ENCODE measurements at places on chromosomes 1 and 21.
A peak's percentile ranks its signal among the peaks of the same experiment; 100 is the strongest.

GRCh38 chr1:20696397-20697333, 21.1 kb downstream of the KIF17 start:
- DNase-seq = peak; percentile 96

DNA sequence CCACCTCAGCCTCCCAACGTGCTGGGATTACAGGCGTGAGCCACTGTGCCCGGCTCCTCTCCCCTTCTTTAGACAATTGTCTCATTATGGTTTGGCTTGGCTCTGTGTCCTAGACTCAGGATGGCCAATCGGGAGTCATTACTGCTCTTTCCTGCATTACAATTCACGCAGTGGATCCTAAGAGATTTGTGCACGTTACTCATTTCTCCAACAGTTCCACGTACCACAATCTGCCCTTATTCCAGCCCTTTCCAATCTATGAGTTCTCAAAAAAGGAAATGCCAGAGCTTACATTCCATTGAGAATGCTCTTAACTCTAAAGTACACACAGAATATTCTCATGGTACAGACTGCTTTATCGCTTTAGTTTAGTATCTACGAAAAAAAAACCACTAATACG, 357.0 kb downstream of the GPATCH2 start:
- no peak for DNase-seq

DNA sequence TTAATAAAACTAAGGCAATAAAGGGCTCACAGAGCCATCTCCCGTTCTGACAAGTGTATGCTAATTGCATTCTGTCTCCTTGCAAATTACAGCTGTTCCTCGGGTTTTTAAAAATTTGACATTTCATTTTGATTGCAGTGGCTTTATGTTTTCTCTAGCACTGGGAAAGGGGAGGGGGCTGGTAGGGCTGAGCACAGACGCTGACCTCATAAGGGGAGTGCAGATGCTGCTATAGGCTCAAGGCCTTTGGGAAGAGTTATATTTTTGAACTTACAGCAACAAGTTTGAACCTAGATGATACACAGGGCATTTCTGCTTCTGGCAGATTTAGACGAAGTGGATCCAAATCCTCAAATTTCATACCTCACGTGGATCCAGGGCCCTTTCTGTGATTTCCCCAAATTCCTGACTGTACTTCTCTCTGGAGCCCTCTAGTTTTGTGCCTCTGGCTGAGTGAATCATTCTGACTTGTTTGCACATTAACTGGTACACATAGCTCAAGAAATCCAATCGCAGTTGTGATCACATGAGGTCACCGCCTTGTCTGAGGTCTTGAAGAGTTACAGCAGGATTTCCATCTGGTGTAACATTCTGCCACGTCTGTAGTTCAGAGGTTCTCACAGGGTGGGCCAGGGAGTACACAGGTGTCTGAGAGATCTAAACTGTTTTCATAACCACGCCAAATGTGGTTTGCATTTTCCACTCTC, 230.3 kb downstream of the C1orf94 start:
- DNase-seq = peak; percentile 57

GRCh38 chr1:226362891-226363447, 44.9 kb downstream of the PARP1 start:
- no peak for DNase-seq

- DNase-seq = no peak
Measured at GRCh38 chr1:194466706-194467105, 1280.3 kb upstream of the B3GALT2 start.

DNA sequence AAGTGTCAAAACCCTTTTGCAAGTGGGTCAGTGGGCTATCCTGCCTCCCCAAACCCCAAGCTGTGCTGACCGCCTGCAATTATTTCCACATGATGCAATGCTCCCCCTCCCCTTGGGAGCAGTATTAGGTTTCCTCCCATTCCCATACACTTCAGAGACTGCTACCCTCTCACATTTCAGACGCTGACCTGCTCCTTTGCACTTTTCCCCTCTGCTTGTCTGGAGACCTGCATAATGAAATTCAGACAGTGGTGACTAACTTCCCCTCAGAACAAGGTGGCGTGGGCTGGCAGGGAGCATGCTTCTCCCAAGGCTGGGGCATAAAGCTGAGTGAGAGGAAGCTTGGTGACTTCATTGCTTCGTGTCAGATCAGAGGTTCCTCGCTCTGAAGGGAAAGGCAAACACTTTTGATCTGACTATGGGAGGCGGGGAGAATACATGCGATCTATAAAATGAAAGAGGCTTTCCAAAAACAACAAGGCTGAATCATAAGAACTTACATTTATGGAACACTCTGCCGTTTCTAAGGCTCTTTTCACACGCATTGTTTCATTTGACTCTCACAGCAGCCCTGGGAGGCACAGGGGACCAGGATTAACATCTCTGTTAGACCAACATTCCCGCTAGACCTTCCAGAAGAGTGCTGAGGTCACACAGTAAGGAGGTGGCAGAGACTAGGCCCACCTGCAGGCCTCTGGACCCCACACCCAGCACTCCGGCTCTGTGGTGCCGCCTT, 27.5 kb upstream of the ROR1 start:
- peak; percentile 34 for DNase-seq

- DNase-seq = no peak
Measured at GRCh38 chr21:36701756-36702621, 3.1 kb downstream of the SIM2 start.

- peak; percentile 25 for DNase-seq
Measured at GRCh38 chr21:35048183-35048601, 910 bp downstream of the RUNX1 start.

DNA sequence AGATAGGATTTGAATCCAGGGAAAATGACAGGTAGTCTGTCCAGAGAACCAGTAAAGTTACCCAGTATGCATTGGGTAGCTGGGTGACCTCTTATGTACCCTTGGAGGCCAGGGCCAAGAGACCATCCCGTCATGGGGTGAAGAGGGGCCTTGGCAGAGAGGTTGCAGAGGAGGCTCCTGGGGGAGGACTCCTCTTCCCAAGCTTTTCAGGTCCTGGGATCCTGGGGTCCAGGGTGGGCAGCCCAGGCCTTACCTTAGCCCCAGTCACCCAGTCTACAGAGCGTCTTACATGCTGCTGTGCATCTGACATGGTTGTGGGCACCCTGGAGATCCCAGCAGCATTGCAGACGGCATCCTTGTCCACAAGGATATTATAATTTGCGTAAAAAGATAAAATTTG, 14.0 kb downstream of the PMF1 start:
- DNase-seq = no peak

DNA sequence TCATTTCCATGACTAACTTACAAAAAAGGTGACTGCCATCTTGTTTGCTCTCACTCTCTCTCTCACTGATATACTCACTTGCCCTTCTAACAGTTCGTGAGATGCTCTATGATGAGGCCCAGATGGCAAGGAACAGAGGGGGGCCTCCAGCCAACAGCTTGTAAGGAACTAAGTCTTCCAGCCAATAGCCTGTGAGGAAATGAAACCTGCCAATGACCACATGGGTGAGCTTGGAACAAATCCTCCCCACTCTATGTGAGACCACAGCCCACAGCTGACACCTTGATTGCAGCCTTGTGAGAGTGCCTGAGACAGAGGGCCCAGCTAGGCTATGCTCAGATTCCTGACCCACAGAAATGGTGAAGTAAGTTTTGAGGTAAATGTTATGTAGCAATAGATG, 153.7 kb downstream of the HHIPL2 start:
- DNase-seq = no peak

GRCh38 chr21:46121286-46122221, 23.6 kb downstream of the COL6A2 start:
- no peak for DNase-seq

GRCh38 chr1:24418898-24419628, 3.5 kb downstream of the NIPAL3 start:
- DNase-seq = no peak

DNA sequence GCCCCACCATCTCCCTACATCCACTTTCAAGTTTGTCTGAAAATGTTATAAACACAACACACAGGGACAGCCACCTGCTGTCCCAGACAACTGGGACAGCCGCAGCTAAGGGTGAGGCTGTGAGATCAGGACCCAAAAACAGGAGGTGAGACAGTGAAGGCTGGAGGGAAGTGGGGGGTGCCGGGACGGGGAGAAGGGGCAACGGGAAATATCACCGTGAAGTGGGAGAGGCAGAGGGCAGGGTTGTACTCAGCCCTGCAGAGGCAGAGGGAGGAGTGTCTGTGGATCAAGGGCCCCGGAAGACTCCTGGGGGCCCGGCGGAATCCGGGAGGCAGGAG, 114.4 kb downstream of the CASZ1 start:
- no peak for DNase-seq

DNA sequence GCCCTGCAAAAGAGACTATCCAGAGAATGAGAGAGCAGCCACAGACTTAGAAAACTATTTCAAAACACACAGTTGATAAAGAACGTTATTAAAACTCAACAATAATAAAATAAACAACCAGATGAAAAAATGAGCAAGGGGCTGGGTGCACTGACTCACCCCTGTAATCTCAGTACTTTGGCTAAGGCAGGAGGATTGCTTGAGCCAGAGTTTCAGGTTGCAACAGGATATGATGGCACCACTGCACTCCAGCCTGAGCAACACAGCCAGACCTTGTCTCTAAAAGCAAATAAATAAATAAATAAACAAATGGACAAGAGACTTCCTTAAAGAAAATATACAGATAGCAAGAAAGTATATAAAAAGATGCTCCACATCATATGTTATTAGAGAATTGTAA, 144.6 kb downstream of the LRRIQ3 start:
- DNase-seq = no peak

DNA sequence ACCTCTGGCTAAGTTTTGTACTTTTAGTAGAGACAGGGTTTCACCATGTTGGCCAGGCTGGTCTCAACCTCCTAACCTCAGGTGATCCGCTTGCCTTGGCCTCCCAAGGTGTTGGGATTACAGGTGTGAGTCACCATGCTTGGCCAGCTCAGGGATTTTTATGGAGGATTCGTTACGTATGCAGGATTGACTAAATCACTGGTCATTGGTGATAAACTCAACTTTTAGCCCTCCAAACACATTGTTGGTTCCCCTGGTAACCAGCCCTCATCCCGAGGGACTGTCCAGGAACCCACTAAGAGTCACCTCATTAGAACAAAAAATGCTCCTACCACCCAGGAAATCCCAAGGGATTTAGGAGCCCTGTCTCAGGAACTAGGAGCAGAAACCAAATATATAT, 40.4 kb downstream of the ST3GAL3 start:
- DNase-seq = no peak

DNA sequence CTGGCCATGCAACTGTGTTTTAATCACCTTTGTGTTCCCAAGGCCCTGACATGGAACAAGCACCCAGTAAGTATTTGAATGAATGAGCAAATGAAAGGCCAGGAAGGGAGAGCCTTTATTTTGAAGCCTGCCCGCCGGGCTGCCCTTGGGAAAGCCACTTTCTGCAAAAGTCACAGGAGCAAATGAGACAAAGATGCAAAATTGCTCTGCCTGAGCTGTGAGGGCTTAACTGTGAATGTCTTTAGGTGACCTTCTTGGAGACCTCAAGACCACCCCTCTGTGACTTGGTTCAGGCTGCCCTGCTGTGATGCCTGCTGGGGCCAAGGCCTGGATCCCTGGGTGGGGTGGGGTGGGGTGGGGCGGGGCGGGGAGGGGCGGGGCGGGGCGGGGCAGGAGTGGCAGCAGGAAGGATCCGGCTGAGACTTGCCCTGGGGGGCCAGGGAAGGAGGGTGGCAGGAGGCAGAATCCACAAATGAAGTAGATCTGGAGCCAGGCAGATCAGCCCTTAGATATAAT, 54.0 kb downstream of the RUNX3 start:
- DNase-seq = no peak

GRCh38 chr1:205064741-205065316, 19.4 kb downstream of the TMEM81 start:
- DNase-seq = no peak

DNA sequence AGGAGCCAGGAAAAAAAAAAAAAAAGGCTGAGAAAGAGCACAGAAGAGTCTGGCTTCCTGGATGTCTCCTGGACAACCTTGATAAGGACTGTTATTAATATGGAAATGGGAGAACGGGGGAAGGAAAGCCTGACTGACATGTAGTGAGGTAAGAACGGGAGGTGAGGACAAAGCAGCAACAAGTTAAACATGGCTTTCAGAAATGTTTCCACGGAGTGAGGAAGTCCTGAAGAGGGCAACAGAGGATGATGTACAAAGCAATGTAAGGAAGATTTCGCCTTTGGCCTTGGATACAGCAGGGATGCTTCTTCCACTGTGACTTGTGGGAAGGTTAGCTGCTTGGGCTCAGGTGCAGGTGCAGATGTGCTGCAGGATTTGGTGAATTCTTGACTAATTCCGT, 11.9 kb upstream of the NIBAN1 start:
- peak; percentile 43 for DNase-seq

GRCh38 chr1:39485046-39485803, 6.2 kb upstream of the BMP8A start:
- no peak for DNase-seq

- DNase-seq = no peak
Measured at GRCh38 chr1:35269201-35269988, 886 bp downstream of the ZMYM4 start.

GRCh38 chr1:183291802-183292514, 105.9 kb downstream of the LAMC2 start:
- DNase-seq = peak; percentile 65

GRCh38 chr1:60583696-60584095, 498.7 kb upstream of the NFIA start:
- DNase-seq = no peak

DNA sequence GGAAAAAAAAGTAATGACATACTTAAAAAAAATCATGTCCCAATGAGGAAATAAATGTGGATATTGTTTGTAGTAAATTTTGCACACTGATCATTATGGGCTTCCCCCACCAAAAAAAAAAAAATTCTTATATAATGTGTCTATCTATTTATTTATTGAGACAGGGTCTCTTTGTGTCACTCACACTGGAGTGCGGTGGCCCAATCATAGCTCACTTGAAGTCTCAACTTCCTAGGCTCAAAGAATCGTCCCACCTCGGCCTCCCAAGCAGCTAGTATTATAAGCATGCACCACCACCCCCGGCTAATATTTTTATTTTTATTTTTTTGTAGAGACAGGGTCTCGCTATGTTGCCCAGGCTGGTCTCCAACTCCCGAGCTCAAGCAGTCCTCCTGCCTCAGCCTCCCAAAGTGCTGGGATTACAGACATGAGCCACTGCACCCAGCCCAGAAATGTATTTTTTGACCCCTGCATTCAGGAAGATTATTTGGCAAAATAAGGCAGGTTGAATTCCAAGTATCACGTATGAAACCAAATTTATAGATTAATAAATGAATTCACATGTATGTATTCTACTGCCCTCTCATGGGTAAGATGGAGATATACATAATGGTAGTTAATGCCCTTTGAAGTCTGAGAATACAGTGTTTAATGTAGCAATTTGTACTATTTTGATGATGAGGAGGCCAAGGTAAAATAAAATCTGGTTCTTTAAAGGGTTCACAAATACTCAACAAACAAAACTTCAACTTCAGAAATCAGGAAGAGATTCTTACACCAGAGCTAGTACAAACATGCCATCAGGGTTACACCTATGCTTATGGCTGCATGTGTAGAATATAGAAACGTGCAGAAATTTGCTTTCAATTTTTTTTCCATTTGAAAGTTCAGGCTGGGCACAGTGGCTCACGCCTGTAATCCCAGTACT, 1.4 kb upstream of the DENND2C start:
- peak; percentile 29 for DNase-seq

Measured in AG08395 (cell line).